ENCODE measurements at places on chromosomes 3 and 15. TPM values are rescaled to one million over a fixed set of nuclear protein-coding genes. Genes with fewer than 3 reads are reported as not detected.

The GOLGA8J gene
- total RNA-seq = not detected

The NMB gene
- 6.5 TPM for total RNA-seq

The NR2F2 gene
- total RNA-seq = 19.8 TPM

The CRBN gene
- total RNA-seq = 38.7 TPM

The ERC2 gene
- 1.4 TPM for total RNA-seq

The NDUFB5 gene
- 107 TPM for total RNA-seq

The SAMMSON gene
- not detected for total RNA-seq

The C3orf85 gene
- total RNA-seq = not detected

The PARP15 gene
- total RNA-seq = under 0.01 TPM

The CPNE9 gene
- not detected for total RNA-seq

The LCMT2 gene
- total RNA-seq = 5.9 TPM

The DUSP7 gene
- total RNA-seq = 14.2 TPM

The NPTN gene
- total RNA-seq = 91.8 TPM

The CLDND1 gene
- 76.0 TPM for total RNA-seq

The CEP70 gene
- 14.9 TPM for total RNA-seq

The ALS2CL gene
- total RNA-seq = 2.1 TPM

The EXD1 gene
- not detected for total RNA-seq

The GPR149 gene
- total RNA-seq = not detected

The CPEB1 gene
- total RNA-seq = 8.6 TPM

The BMF gene
- total RNA-seq = 30.4 TPM

The POLR2M gene
- 31.8 TPM for total RNA-seq

The CISH gene
- 2.7 TPM for total RNA-seq

The EPHB3 gene
- 0.39 TPM for total RNA-seq

The MCF2L2 gene
- 0.52 TPM for total RNA-seq

The ITIH1 gene
- total RNA-seq = not detected

The GLDN gene
- total RNA-seq = 2.1 TPM

The VIPR1 gene
- total RNA-seq = 1.2 TPM

The SLITRK3 gene
- total RNA-seq = not detected

The PLCB2 gene
- not detected for total RNA-seq

The PLA2G4E gene
- not detected for total RNA-seq

The MUC13 gene
- not detected for total RNA-seq

The DCLK3 gene
- not detected for total RNA-seq

The MB21D2 gene
- 23.3 TPM for total RNA-seq

The FAM81A gene
- 0.08 TPM for total RNA-seq

The RBSN gene
- 16.0 TPM for total RNA-seq

The TLR9 gene
- not detected for total RNA-seq

The HLTF gene
- total RNA-seq = 27.7 TPM

The NLGN1 gene
- total RNA-seq = 1.4 TPM

The HIGD2B gene
- total RNA-seq = not detected

The HESX1 gene
- not detected for total RNA-seq

The SERINC4 gene
- not detected for total RNA-seq

The GOLGA6L24 gene
- not detected for total RNA-seq

The SETD2 gene
- total RNA-seq = 15.4 TPM

The BFSP2 gene
- total RNA-seq = not detected

The SI gene
- total RNA-seq = not detected

Measured in epithelial cell of alveolus of lung (primary cell).